Transverse colon (tissue), 4 donors: ENCODE measurements at places on chromosomes 16 and 17. TPM values are rescaled to one million over a fixed set of nuclear protein-coding genes. Genes with fewer than 3 reads are reported as not detected.

- H3K4me1 ChIP-seq, result peaks cover 66% of the 10 kb centered on the region
- H3K27ac ChIP-seq, result peak overlapping the region; percentile 90
These were observed 12.6 kb downstream of the THRA start for GRCh38 chr17:40075201-40075941.

DNA sequence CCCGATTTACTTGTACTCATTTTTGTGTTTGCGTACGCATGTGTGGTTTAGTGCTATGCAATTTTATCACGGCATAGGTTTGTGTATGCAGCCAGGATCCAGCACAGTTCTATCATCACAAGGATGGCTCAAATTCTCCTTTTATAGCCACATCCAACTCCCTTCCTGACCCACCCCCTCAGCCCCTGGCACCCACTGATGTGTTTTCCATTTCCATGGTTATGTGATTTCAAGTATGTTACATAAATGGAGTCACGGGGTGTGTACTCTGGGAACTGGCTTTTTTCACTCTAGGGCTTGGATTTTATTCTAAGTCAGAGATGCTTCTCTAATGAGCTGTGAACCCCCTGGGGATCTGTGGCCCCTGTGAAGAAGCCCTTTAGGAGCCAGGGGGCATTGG lies 16.8 kb downstream of the IL4R start:
- no peaks in the 10 kb centered on the region for H3K27me3 ChIP-seq
- peaks cover 70% of the 10 kb centered on the region for H3K4me1 ChIP-seq
- no peak overlapping the region for H3K4me3 ChIP-seq
- no peaks in the 10 kb centered on the region for H3K36me3 ChIP-seq
- H3K27ac ChIP-seq, result peak overlapping the region; percentile 93

GRCh38 chr17:49061524-49061943 lies 64.3 kb downstream of the IGF2BP1 start:
- no peaks in the 10 kb centered on the region for H3K36me3 ChIP-seq
- H3K4me3 ChIP-seq, result no peak overlapping the region
- H3K4me1 ChIP-seq, result no peaks in the 10 kb centered on the region
- no peak for DNase-seq

The C16orf54 gene
- 3.0 TPM for total RNA-seq

The EPOP gene
- total RNA-seq, result 0.14 TPM
